ENCODE measurements at places on chromosomes 2 and 18.

DNA sequence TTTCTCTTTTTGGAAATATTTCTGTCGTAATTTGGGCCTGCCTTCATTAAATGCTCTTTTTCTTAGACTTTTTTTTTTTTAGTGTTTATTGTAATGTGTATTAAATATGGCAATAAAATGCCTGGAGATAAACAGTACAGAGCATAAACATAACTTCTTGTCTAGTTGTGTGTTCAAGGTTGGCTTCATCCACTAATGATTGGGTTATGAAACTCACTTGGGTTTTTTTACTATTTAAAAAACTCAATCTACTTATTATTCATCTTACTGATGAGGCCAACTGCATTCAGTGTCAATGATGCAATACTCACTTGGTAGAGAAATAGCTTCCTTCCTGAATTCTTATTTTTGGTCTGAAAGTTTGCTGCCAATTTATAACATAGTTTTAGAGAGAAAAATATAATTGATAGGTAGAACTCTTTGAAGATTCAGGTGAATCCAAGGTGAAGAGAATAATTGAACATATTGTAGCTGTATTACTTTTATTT lies 144.2 kb upstream of the NABP1 start:
- no peak for DNase-seq

GRCh38 chr2:203678971-203679370 lies 27.5 kb upstream of the CD28 start:
- no peak for DNase-seq

DNA sequence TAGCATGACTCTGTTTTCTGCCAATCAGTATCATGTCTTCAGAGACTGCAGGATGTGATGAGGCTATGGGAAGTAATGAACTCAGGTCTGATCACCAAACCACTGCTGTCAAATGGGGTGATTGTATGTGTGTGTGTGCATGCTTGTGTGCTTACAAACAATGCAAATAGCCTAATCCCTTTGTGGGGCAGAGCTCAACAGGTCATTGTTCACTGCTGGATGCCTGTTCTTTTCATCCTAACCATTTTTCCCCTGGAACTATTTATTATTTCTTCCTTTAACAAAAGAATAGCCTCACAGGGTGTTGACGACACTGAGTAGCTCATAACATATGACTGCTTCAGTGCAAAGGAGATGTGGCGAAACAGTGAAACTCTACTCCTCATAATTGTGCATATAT lies 55.9 kb downstream of the NXPH2 start:
- no peak for DNase-seq

- no peak for DNase-seq
These were observed 130.1 kb downstream of the OLA1 start for GRCh38 chr2:174117951-174118930.

DNA sequence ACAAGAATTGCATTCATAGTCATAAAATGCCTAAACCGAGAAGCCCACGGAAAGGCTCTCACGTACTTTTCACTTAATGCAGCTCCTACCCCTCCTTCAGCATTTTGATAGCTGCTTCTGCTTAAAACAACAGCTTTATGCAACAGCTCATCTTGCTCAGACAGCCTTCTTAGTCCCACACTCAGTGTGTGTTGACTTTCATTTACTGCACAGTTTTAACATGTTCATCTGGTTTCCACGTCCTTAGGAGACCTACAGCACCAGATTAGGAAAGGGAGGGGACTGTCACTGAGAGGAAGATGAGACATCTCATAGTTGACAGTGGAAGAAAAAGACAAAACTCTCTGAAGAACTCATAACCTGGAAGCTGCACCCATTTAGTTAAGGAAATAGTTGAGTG lies 435.4 kb downstream of the SETBP1 start:
- DNase-seq = no peak

GRCh38 chr2:71934595-71935261 lies 212.9 kb downstream of the CYP26B1 start:
- no peak for DNase-seq

GRCh38 chr18:58993260-58993659 lies 128.6 kb downstream of the ZNF532 start:
- no peak for DNase-seq

- no peak for DNase-seq
These were observed 1.2 kb downstream of the CFLAR start for GRCh38 chr2:201116959-201117734.

DNA sequence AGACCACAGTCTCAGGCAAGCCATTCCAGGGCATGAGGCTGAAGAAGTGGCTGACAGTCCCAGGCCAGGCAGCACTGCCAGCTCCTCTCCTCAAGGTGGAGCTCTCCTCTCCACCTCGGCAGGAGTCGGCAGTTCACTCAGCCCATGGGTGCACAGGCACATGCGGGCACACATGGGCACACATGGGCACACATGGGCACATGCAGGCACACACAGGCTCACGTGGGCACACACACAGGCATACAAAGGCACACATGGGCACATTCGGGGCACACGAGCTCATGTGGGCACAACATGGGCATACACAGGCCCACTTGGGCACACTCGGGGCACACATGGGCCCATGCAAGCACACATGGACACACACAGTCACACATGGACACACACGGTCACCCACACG lies 65.3 kb upstream of the TAF1B start:
- no peak for DNase-seq

DNA sequence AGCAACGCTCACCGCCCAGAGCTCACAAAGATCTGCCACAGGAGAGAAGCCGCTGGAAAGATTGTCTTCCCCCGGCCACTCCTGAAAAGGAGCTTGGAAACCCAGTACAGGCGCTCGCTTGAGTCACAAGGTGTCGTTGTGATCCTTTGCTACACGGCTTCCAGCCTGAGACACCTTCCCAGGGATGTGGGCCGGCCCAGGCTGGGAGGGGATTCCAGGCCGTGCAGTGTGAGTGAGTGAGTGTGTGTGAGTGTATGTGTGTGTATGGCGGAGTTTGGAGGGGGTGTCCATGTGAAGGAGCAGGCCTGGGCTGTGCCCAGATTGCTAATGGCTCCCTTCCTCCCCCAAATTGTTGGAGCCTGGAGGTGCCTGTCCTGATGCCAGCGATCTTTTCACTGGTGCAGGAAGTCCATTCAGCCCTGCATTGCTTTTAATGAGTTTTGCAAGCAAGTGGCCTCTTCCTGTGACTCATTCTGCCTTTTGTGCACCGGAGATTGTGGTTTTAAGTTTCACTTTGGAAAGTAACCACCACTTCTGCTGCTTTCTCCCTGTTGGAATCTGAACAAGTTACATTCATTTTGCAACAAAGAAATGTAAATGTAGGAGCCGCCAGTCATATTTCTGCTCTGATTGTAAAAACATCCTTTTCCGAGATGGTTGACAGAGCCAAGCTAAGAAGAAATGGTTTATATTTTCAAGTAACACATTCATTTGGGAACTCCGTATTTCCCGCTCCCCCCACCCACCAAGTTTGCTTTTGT lies 83.7 kb downstream of the LPIN1 start:
- DNase-seq = peak; percentile 49

- DNase-seq = no peak
These were observed 61.6 kb upstream of the CD302 start for GRCh38 chr2:159859583-159859982.

DNA sequence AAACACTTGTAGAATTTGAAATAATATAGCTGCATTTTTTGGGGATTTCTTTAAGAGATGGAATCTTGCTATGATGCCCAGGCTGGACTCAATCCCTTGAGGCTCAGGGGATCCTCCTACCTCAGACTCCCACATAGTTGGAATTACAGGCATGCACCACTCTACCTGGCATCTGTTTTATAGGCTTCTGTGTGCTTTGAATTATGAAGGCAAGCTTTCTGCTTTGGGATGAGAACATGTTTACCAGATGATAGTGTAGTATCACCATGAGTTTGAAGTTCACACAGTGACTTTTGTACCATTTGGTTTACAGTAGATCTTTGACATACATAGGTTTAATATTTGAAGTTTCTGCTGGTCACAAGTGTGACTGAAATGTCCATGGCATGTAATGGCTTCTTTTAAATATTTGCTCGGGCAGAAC lies 10.7 kb downstream of the CNOT11 start:
- DNase-seq = no peak

- no peak for DNase-seq
These were observed 88.7 kb upstream of the CXCR4 start for GRCh38 chr2:136206613-136207012.

DNA sequence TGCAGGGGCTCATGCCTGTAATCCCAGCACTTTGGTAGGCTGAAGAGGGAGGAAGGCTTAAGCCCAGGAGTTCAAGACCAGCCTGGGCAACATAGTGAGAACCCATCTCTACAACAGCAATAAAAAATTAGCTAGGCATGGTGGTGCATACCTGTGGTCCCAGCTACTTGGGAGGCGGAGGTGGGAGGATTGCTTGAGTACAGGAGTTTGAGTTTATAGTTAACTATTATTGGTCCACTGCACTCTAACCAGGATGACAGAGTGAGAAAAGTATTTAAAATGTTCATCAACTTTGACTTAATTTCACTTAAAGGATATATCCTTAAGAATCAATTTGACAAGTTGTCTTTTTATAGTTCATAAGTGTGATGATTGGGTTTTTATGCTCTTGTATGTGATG lies 14.3 kb upstream of the GPD2 start:
- no peak for DNase-seq

DNA sequence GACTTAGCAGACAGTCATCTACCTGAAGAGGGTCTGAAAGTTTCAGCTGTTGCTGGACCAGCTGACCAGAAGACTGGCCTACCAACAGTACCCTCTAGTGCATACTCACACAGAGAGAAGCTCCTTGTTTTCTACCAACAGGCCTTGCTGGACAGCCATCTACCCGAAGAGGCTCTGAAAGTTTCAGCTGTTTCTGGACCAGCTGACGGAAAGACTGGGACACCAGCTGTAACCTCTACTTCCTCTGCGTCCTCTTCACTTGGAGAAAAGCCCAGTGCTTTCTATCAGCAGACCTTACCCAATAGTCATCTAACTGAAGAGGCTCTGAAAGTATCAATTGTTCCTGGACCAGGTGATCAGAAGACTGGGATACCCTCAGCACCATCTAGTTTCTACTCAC lies 63.2 kb downstream of the ALMS1 start:
- DNase-seq = no peak

GRCh38 chr18:8801263-8801901 lies 96.0 kb downstream of the MTCL1 start:
- no peak for DNase-seq

DNA sequence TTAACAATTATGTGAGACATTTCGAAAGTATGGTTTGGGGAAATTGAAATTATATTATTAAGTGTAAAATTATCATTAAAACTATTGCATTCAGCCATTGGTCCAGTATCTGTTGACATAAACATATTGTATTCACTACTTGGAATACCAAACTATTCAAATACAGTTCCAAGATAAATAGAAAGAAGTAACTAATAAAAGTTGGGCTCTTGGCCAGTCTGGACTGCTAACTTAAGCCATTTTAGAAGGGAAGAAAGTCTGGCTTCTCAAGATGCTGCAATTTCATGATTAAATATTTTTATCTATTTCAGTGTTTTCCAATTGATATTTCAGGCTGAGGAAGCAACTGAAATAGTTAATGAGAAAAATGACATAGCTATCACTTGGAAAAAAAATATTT lies 109.8 kb upstream of the CHRNA1 start:
- no peak for DNase-seq

DNA sequence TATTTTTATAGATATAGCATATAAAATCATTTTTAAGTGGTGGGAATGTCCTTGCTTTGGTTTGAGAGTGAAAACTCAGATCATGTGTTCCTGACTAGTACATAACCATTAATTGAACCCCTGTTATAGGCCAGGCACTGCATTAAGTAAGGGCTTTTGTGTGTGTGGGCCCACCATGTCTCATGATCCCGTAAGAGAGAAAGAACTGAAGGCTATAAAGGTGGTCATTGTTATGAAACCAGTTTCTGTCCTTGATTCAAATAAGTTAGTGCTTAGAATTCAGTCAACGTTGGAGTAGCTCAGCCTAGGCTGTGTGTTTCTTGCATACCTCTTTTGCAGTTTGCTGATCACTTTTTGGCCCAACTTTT lies 91.5 kb downstream of the LIMS1 start:
- no peak for DNase-seq

GRCh38 chr18:61579581-61579980 lies 246.4 kb downstream of the CDH20 start:
- no peak for DNase-seq

DNA sequence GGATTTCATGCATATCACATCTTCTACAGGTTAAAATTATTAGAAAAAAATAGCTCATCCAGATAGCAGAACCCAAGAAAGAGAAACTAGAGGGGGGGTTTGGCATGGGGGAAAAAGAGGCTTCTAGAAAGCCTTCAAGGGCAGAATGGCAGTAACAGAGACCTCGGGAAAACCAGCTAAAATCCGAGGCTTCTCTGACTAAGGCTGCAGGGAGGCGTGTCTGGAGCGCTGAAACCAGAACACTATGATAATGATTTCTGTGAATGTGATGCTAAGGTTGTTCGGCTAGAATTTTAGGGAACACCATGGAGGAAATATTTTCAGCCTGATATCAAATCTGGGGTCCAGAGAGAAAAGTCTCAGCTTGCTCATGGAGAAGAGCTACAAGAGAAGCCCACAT lies 73.0 kb downstream of the ATP8B1 start:
- no peak for DNase-seq

GRCh38 chr2:38406597-38407110 lies 29.6 kb upstream of the ATL2 start:
- DNase-seq = no peak

GRCh38 chr2:137964066-137964858 lies at the start of gene HNMT:
TSS of gene HNMT (plus strand) at chr2:137964473. CDS start at chr2:137964492, 19 bp downstream.
- DNase-seq = no peak

GRCh38 chr2:43224571-43225092 lies 1.8 kb downstream of the ZFP36L2 start:
- DNase-seq = no peak

- no peak for DNase-seq
These were observed 354.0 kb downstream of the LRRTM1 start for GRCh38 chr2:79950526-79950925.

- DNase-seq = no peak
These were observed 494.6 kb upstream of the NRP2 start for GRCh38 chr2:205187731-205188130.

DNA sequence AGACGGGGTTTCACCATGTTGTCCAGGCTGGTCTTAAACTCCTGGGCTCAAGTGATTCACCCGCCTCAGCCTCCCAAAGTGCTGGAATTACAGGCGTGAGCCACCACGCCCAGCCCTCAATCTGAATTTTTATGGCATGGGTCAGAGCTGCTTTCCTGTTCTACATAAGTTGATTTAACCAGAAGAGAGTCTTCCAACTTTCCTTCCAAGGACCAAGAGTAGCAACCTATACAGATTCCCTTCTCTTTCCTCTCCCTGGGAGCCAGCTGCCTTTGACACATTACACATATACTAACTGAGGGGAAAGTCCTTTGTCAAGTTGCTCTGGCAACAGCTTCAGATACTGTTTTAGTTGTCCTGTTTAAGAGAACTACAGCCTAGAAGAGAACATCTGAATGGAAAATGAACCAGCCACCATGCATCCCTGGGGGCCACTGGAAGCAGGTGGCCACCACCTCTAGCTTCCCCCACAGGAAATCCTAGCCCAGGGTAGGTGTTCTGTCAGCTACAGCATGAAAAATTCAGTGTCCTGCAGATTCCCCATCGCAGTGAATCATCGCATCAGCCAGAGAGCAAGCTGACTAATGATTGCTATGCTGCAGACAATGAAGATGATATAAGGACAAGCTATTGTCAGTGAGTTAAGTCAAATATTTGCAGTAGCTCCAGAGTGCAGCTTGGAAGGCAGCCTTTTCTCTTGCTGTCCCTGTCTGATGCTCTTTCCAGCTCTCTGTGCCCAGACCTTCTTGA lies 62.9 kb downstream of the POMC start:
- DNase-seq = no peak

GRCh38 chr2:7819850-7820249 lies 862.0 kb upstream of the ID2 start:
- no peak for DNase-seq
